ENCODE measurements at places on chromosomes 7 and 10.

- DNase-seq = no peak
Measured at GRCh38 chr7:130914554-130915294, 180.7 kb upstream of the KLF14 start.

DNA sequence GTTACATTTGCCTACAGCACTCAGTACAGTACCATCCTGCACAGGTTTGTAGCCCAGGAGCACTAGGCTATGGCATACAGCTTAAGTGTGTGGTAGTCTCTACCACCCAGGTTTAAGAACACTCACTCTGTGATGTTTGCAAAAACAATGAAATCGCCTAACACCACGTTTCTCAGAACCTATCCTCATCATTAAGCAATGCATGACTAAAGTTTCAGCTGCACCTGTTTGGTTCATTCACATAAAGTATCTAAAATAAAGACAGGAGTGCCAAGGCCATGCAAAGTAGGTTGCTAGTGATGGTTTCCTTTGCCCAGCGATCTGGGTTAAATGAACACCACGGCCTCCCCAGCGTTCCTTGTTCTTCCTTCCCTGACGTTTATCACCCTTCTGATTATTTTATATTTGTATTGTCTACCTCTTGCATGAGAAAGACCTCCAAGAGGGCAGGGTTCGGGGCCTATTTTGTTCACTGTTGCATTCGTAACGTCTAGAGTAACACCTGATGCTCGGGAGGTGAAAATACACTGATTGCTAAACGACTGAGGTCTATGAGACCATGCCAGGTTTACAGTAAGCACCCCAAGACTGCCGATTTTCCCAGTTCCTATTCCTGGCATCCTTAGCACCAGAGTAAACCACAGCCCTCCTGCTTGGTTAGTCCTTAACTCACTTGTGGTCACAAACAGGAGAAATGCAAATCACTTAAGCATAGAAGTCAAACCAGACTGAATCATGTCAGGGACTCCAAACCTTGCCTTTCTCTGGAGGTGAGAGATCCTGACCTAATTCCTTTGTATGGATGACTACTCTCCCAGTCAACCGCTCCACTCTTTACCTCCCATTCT lies 204.1 kb upstream of the NFE2L3 start:
- no peak for DNase-seq

DNA sequence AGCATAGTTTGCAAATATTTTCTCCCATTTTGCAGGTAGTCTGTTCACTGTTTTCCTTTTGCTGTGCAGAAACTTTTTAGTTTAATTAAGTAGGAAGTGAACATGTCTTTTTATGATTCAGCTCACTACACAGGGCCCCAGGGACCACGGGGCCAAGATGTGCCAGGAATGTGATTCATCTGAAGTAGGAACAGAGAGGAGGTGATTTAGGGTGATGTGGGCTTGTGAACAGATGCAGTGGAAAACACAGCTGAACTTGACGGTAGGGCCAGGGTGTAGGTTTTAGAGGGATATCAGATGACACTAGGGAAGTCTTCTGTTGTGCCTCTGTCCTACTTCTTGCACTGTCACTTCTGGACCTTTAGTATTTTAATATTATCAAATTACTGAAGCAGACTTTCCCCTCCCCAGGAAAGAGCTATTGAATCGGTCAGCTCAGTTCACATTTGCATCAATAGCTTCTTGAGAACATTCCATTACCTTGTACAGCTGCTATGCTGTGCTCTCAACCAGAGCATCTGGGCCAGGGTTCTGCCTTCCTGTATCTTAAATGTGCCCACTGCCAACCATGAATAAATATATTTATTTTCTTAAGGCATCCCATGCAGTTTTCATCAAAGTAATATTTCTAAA lies 96.9 kb downstream of the OSBPL3 start:
- no peak for DNase-seq

GRCh38 chr7:47405286-47405904 lies 176.5 kb downstream of the TNS3 start:
- no peak for DNase-seq

DNA sequence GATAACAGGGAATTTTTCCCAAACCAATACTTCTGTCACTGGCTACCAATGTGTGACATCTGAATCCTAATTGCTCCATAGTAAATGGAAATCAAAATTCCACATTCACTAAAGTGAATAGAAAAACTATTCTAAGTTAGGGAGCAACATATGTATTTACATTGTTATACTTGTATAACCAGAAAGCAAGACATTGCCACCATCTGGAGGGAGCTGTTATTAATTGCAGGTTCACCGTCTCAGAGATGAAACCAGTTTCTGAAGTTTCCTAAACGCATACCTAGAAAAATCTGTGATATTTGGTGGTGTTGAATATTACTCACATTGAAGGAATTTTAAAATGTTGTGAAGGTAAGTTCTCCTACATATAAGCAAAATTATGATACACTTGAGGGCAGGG lies 390.1 kb downstream of the NXPH1 start:
- no peak for DNase-seq

DNA sequence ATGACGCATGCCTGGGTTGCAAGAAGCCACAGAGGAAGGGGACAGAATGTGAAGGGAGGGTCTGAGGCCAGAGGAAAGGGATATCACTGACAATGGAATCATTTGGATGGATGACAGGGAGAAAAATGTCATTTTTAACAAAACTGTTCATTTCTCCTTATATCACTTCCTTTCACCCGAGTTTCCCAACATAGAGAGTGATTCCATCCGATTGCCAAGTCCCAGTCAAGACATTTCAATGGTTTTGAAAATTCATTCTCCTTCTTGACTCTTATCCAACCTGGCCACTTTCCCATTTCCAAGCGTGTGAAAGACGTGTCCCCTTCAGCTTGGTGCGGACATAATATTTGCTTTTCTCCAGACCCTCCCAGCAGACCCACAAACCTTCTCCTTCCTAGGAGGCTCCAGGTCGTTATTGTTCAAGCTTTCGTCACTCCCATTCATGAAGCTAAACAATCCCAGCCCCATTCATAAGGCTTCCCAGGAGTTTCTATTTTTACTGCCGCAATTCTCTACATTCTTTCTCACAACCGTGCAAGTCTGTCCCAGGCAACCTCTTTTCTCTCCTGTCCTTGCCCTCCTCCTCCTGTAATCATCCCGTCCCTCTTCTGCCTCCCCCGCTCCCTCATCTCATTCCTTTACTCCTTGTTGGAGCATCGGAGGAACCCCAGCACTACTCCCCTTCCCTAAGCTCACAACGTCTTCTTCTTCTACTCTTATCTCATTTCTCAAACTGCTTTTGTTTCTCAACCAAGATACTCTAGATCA lies 301.3 kb upstream of the KLF6 start:
- DNase-seq = no peak

DNA sequence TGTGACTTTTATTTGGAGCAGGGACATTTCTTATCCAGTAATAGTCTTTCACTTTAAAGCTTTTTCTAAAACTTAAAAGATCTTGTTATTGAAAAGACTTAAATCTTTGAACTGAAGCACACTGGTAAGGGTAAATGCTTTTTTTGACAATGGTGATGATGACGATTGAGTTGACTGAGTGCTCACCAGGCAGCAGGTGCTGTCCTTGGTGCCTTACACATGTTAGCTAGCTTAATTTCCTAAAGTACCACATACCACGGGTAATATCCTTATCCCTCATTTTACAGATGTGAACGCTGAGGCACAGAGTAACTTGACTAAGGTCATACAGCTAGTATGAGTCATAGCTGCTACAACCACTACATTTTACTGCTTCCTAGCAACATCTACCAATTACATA lies 200.0 kb downstream of the XPNPEP1 start:
- no peak for DNase-seq

DNA sequence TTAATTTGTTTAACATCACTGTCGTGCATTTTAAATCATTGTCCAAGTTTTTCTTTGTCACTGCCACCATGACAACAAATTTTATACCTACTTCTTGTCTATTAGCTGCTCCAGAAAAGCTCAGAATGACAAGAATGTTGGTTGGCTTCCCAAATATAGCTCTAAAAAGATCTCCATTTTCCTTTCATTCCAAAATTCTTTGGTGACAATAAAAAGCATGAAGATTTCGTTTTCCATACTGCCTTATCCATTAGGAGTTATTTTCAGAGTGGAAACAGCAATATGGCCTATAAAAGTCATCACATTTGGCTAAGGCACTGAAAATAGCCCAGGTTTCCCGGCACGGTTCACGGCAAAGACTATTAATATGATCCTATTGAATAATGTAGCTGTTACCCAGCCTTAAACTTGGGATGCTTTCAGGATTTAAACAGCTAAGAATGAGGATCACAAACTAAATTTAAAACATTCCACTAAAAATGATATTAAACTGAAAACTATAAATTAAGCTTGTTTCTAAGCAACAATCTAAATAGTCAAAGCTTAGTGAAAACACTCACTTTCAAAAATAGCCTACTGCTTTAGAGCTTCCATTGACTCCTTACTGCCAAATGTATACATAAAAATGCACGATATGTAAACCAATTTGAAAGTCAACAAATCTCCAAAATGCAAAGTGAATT lies 2.7 kb downstream of the CTTNBP2 start:
- no peak for DNase-seq

DNA sequence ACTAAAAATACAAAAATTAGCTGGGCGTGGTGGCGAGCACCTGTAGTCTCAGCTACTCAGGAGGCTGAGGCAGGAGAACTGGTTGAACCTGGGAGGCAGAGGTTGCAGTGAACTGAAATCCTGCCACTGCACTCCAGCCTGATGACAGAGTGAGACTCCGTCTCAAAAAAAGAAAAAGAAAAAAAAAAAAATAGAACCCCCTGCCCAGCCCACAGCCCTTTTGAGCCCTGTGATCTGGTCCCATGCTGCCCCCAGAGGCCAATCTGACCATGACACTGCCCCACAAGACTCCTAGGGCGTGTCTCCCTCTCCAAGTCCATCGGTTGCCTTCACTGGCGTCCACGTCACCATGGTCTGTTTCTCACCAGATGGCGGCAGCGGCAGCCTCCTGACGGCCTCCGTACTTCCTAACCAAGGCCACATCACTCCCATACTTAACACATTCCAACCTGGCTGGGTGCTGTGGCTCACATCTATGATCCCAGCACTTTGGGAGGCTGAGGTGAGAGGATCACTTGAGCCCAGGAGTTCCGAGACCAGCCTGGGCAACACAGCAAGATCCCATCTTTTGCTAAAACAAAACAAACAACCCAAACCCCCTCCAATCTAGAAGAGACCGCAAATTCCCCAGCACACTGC lies 18.0 kb downstream of the STX1A start:
- DNase-seq = no peak

- DNase-seq = no peak
Measured at GRCh38 chr7:112334366-112334765, 115.9 kb upstream of the IFRD1 start.

- DNase-seq = no peak
Measured at GRCh38 chr10:6027929-6028328, 34.2 kb downstream of the IL2RA start.

DNA sequence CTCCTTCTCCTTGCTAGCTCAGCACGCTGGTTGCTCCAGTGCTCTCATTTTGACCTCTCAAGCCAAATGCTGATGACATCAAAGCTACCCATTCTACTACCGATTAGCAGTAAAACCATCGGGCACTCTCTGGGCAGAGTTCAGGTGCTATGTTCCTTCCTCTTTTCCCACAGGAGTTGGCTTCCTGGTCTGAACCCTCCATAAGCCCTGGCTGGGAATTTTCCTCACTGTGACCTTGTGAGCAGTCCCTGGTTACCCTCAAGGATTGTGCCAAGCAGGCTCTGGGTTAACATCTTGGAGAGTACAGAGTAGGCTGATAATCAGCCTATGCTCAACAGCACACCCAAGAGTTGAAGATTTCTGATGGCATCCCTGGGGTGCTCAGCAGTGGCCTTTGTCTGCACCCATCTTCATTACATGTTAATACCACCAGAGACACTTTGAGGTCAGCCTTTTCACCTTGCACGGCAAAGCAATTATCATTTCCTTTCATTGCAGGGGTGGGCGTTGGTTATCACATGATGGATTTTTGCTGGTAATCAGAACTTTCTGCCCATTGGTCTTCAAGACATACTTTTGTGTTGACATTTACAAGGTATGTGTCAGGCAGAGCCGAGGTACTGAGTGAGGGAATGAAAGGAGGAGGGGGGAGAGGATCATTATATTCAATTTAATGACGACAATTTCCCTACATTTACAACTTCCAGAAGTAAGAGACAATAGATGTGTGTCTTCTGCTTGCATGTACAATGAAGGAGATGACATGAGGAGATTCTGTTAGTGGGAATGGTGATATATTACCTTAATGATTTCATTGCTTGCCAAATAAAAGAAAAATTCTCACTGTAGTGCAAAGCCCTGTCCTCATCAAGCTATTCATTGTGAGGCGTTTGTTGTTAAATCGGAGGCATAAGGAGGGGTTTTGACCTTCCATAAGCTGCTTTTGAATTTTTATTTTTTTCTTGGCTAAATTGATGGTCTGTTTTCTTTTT lies 452.0 kb downstream of the LRMDA start:
- DNase-seq = no peak

GRCh38 chr10:102781090-102781920 lies 37.6 kb downstream of the WBP1L start:
- DNase-seq = no peak

DNA sequence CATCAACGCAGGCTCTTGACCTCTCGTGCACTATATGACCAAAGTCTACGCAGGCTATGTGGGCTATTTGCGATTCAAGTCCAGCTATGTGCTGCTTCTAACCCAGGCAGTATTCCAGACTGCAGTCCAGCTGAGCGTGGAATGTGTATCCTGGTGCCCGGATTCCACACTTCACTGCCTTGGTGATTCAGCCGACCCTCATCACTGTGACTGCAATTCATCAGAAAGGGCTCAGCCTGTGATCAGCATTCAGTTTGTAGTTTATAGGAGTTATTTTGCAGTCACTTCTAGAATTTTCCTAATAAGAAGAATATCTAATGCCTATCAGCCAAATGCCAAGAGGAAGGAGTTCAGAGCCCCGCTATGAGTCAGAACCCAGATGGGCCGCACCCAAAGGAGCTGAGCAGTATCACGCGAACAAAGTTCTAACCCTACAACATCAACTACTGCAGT lies 119.8 kb upstream of the LANCL2 start:
- no peak for DNase-seq

- DNase-seq = no peak
Measured at GRCh38 chr10:96716390-96716789, 3.9 kb downstream of the PIK3AP1 start.

GRCh38 chr10:117536072-117536865 lies 6.3 kb upstream of the EMX2 start:
- no peak for DNase-seq

DNA sequence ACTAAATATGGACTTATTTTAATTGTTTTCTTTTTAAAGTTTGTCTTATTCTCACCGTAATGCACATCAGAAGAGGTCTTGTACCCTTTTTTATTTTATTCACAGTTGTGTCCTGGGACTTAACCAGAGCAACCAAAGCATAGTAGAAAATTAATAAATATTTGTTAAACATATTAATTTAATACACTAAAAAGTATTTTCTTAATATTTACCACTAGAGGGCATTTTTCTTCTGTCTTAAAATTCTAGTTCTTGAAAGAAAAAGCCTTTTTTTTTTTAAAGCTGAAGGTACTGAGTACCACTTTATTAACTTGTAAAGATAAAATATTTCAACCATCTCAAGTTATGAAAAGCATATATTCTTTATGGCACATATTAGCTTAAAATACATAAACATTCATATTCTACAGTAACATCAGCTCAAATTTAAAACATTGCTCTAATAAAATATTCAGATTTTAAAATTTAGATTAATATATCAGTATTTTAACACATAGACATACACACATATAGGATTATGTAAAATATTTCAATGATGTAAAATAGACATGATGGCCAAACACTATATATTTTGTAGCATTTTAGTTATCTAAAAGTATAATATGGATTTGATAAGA lies 260.4 kb downstream of the SEMA3A start:
- no peak for DNase-seq

- no peak for DNase-seq
Measured at GRCh38 chr10:23448802-23449570, 10.1 kb downstream of the OTUD1 start.
